Natural killer cell (primary cell): ENCODE measurements at places on chromosomes 2 and 18.

GRCh38 chr2:106176446-106177099 lies 17.5 kb downstream of the UXS1 start:
- DNase-seq: no peak

DNA sequence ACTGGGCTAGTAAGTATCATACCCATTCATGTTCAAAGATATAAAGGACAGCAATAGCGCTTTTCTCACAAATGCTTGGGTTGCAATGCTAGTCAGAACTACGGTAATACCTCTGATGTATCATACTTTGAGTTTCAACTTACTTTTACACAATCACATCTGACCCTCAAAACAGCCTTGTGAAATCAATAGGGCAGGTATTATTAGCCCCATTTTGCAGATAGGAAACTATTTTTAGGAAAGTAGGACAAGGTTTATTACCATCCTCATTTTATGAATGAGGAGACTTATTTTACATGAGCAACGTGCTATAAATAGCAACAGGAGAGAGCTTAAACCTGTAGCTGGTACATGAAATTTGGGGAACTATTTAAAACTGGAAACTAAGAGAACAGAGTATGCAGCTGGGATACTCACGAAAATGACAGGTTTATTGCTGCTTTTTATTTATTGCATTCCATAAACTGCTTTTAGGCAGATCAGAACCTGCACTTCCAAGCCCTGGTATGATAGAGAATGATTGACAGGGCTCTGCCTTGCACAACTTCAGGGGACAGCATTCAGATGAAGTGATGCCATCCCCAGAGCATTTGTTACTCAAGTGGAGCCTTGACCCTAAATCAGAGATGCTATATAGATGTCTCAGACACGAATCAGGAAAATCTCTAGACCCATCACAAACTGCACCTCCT lies 42.4 kb upstream of the PPM1B start:
- DNase-seq: no peak

DNA sequence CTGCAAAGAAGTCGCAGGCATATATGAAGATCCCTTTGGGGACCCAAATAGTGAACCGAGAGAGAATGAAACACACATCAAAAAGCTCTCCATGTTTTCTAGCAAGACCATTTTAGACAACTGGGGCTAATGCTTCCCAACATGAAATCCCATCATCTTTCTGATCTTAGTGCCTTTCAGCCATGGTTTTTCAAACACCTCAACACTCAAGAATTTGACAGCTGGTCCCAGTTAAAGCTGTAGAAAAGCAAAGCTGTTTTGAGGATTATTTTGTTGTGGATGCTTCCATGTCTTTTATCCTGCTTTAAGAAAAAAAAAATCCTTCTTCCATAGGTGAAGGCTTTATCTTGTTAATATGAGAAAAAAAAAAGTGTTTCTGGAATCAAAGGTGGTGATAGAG lies 259.1 kb downstream of the STK39 start:
- no peak for DNase-seq

DNA sequence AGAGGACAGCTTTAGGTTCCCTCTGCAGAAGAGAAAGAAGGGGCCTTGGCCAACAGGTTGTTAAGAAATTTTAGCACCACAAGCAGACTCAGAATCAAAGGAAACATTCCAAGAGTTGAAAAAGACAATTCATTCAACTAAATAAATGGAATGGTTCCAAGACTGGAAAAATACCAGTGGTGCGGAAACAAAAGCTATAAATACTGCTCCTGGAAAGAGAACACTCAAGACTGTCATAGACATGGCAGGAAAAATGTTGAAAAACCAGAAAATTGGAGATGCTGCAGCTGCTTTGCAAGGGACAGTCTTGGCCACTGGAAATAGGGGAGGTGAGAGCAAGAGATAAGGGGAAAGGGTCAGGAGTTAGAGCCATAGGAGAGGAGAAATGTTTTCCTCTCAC lies 312.7 kb upstream of the CYRIA start:
- DNase-seq: no peak

DNA sequence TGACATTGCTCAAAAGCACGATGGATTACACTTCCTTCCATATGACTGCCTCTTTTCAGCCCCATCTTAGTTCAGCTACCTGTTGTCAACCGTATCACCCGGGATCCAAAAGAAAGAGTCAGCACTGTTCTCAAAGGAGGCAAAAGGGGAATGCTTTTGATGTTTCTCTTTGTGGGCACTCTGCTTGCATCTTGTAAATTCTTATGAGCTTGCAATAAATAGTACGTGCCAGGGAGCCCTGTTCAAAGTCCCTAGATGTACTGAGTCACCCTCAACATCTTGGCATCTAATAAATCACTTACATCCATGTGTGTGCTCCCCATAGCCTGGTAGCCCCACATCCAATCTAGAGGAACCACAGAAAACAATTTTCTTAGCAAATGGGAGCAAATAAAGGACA lies 256.9 kb downstream of the SUCLG1 start:
- no peak for DNase-seq

GRCh38 chr18:2797951-2798350 lies 48.9 kb upstream of the EMILIN2 start:
- DNase-seq: no peak

DNA sequence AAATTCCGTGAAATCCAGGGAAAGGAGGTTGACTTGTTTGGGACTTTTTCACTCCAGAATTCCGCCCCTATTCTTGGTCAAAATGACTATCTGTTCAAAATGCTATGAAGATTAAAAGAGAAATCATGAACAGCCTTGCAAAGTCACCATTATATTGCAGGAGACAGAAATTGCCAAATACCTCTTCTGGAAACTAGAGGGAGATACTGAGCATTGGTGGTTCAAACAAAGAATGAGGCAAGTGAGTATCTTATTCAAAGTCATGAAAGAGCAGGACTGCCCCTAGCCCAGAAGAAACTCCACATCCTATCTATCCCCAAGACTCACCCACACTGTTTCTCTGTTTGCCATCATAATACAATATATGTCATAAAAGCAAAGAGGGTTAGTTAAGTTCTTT lies 862.3 kb upstream of the POU3F3 start:
- DNase-seq: no peak

DNA sequence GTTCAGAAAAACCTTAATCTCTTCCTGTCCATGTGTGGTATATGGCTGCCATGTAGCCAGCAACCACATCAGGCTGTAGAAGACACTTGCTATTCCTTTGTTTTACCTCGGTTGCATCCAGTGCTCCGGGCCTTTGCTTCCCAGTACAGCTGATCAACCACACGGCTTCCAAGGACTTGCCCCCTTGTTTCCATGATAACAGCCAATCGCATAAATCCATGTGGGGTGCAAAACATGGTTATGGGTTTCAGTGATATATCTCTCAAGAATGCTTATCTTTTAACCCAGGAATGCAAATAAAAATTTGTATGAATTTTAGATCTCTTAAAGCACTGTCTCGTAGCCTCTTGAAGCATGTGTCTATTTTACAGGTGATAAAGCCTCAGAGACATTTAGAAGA lies 118.3 kb downstream of the MGAT5 start:
- no peak for DNase-seq

- no peak for DNase-seq
Measured at GRCh38 chr2:27966466-27966865, 75.9 kb downstream of the BABAM2 start.

GRCh38 chr2:106127282-106127771 lies 66.8 kb downstream of the UXS1 start:
- DNase-seq: no peak

GRCh38 chr2:554444-554843 lies 122.8 kb downstream of the TMEM18 start:
- DNase-seq: no peak

GRCh38 chr2:74387346-74387745 lies 7.2 kb upstream of the DCTN1 start:
- no peak for DNase-seq

- no peak for DNase-seq
Measured at GRCh38 chr2:174587579-174587978, 10.0 kb downstream of the WIPF1 start.

GRCh38 chr2:10541775-10542432 lies 93.8 kb upstream of the ODC1 start:
- no peak for DNase-seq

GRCh38 chr18:22828171-22828570 lies 105.0 kb upstream of the RBBP8 start:
- no peak for DNase-seq

DNA sequence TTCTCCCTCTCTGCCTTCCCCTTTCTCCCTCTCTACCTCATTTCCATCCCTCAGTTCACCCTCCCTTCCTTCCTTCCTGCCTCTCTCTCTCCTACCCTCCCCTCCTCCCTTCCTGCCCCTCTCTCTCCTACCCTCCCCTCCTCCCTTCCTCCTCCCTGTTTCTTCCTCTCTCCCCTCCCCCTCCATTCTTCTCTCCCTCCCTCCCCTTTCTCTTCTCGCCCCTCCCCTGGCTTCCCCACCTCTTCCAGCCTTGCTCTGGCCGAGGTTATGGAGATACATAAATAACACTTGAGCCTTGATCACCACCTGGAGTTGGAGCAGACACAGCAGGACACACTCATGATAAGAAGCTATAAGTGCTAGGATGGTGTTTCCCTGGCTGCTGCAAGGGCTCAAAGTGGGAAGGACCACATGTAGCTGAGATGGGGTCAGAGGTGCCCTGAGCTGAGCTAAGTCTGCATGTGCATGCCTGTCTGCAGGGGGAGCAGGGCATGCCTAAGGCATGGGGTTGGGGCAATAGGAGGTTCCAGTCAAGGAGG lies 326.1 kb upstream of the HS6ST1 start:
- DNase-seq: no peak

- no peak for DNase-seq
Measured at GRCh38 chr2:86441392-86441881, 266 bp downstream of the KDM3A start.

DNA sequence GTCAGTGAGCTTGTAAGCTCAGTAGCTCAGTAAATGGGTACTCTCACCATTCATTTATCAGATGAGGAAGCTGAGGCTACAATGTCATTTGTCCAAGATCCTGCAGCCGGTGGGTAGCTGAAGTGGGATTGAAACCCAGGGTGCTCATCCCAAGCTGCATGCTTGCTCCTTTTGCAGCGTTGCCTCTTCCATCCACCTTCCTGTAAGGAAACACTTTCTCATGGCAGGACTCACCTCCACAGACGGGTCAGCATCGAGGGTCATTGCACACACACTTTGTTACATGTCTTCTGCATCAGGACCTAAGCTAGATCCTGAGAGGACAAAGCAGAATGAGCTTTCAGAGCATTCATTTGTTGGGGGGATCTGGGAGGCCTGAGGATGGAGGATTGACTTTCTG lies 60.7 kb downstream of the ACOXL start:
- DNase-seq: no peak

DNA sequence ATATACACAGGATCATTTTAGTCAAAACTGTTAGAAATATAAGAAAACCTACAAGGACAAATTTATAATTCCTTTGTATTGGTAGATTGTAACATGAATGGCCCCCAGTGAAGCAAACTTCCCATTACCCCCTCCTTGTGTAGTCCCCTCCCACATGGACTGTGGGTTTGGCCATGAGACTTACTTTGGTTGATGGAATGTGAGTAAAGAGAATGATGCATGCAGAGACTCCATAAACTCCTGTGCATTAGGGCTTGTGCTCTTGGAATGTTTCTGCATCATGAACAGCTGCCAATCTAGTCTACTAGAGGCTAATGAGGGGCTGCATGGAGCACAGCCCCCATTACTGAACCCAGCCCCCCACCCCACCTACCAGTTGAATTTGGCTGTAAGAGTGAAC lies 8.3 kb upstream of the TGFA start:
- DNase-seq: no peak

DNA sequence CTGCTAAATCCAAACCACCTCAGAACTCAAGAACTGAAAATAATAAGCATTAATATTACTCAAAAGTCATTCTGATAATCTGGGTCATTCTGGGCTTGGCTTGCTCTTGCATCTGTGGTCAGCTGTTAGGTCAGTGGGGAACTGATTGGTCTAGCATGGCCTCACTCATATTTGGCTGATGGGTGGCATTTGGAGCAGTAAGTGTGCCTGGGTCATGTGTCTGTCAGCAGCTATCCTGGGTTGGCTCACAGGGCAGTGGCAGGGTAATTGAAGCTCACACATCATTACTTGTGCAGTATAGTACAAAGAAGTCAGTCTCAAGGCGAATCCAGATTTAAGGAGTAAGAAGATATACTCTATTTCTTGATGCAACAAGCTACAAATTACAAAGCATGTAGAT lies 9.6 kb downstream of the RPL37A start:
- DNase-seq: no peak

GRCh38 chr2:37080266-37080665 lies 3.9 kb downstream of the HEATR5B start:
- no peak for DNase-seq

DNA sequence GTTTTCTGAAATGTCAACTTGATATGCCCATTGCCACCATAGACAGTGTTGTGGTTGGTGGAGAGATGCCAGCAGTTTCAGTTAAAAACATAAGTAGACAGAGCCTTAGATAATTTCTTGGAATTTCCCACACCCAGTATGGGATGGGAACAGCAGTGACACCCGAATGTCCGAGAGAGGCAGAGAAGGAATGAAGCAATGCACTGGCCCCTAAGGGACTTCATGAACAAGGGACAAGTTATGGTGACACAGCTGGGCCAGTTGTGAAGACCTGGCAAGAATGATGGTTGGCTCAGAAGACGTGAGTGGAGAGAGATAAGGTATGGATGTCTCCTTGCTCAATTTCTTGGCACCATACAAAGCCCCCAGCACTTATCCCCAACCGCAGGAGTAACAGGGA lies 165.2 kb upstream of the APCDD1 start:
- DNase-seq: no peak

- DNase-seq: no peak
Measured at GRCh38 chr2:74792282-74792681, 41.6 kb upstream of the HK2 start.

DNA sequence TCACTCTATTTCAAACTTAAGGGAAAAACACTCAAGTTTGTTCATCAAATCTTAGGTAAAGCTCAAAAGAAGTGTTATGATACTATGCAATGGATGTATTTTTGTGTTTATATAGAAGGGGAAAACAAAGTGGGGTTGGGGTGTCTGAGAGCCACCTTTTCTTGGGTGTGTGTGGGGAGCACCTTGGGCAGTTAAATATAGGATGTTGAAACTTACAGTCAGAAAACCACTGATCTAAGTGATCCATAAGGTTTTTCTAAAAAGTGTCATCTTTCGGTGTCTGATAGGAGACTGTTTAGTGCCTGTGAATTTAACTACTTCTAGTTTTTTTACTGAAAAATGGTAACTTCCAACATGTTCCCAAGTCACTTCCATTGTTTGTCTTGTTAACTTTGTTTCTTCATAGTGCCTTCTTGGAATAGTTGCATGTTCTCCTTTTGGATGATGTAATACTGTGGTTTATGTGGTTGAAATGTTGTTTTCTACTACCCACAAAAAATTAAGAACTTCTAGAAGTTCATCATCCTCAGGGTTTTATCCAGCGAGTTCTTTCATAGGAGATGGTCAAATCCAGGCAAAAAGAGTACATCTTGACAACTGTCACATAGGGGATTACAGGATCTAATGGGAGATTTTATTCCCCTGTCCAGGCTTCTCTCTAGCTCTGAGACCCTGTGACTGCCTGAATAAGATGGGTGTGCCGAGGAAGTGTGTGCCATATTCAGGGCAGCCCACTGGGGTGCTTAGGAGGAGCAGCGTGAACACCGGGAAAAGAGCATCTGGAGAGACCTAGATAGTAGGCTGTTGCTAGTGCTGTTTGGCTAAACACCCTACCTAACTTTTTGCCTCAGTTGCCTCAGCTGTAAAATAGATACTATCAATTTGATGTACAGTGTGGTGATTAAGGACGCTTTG lies 46.2 kb downstream of the CAB39 start:
- DNase-seq: no peak

GRCh38 chr2:108853421-108853820 lies 66.8 kb downstream of the CCDC138 start:
- DNase-seq: no peak

GRCh38 chr2:40181855-40182254 lies 270.0 kb downstream of the SLC8A1 start:
- no peak for DNase-seq
